ENCODE measurements at places on chromosomes 4 and X.

- no peak for DNase-seq
These were observed 97.2 kb upstream of the FRG1 start for GRCh38 chr4:189843413-189844009.

DNA sequence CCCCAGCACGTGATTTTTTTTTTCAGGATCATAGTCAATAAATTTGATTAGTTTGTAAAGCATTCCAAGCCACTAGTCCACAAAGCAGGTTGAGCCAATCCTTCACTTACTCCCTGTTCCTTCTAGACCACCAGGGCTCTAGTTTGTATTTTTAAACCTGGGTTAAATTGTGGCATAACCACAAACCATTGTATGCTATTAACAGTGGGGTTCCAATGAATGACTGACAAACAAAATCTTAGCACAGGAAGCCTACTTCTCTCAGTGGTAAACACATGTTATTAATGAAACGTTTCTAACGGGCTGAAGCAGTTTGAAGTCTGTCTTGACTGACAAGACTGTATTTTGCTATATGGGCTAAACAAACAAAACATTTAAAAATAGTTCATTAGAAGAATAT, 48.6 kb upstream of the GYPA start:
- no peak for DNase-seq

- DNase-seq, result no peak
These were observed 966 bp downstream of the PDGFC start for GRCh38 chr4:156970501-156971164.

DNA sequence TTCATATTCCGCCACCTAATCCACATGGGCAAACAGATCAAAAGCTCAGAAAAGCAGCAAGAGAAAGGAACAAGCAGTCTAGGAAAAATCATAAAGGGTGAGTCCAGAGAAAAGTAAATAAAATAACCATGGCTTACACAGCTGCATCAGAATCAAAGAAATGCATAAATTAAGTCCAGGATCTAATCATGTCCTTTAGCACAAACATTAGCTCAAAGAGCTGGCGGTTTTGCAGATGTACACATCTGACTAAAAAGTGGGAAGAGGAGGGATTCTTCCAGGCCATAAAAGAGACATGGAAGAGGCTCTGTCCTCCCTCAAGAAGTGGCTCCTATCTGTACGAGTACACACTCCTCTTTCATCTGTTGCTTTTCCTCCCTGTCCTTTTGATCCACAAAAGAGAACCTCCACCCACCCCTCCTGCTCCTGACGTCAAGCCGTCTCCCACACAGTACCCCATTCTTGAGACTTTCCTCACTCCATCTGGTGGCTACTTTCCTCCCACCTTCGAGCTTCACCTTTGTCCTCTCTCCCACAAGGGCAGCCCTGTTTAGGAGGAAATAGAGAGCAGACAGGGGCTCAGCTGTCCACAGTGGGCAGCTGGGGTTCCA, 92.5 kb downstream of the RASL11B start:
- DNase-seq, result no peak

- DNase-seq, result no peak
These were observed 67.0 kb downstream of the NHS start for GRCh38 chrX:17441965-17442364.

GRCh38 chr4:15837591-15837990, 59.5 kb downstream of the CD38 start:
- DNase-seq, result no peak

- DNase-seq, result no peak
These were observed 67.8 kb upstream of the ETNPPL start for GRCh38 chr4:108830509-108831244.

DNA sequence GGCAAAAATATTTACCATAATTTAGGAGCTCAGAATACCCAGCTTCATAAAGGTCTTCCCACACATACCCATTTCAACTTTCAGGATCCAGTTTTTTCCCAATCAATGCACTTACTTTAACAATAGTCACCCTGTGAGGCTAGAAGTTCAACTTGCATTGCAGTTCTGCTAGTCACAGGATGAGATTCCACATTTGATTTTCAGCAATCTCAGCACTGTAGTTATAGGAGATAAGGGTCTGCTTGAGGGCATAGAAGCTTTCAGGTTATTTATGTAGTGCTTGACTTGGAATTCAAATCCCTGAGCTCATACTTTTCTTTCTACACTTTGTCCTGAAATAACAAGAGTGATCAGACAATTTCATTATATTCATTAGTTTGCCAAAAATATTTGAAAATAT, 78.3 kb upstream of the IL2 start:
- no peak for DNase-seq

- DNase-seq, result no peak
These were observed 383 bp downstream of the PCYT1B start for GRCh38 chrX:24646745-24647182.

DNA sequence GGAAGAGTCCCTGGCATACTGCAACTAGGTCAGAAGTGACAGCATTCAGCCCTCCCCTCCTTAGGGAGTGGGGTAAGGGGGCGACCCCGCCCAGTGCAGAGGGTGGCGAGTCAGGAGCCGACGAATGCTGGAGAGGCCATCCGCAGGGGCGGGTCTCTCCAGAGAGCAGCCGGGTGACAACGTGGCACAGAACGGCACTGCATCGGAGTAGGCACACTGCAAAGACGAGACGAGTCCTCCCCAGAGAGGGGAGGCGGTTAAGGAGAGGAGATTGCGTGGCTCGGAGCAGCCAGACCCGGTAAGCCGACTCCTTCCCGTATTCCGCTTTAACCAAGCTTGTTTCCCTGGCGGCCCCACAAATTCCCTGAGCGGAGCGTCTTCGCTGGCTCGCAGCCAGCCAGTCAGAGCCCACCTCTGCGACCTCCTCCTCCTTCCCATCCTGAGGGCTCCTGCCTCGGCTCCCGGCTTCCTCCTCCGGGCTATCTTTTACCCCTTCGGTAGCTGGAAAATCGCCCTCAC, 54.9 kb downstream of the LINC00632 start:
- no peak for DNase-seq

GRCh38 chr4:182604953-182605352, 312.2 kb downstream of the DCTD start:
- DNase-seq, result no peak

DNA sequence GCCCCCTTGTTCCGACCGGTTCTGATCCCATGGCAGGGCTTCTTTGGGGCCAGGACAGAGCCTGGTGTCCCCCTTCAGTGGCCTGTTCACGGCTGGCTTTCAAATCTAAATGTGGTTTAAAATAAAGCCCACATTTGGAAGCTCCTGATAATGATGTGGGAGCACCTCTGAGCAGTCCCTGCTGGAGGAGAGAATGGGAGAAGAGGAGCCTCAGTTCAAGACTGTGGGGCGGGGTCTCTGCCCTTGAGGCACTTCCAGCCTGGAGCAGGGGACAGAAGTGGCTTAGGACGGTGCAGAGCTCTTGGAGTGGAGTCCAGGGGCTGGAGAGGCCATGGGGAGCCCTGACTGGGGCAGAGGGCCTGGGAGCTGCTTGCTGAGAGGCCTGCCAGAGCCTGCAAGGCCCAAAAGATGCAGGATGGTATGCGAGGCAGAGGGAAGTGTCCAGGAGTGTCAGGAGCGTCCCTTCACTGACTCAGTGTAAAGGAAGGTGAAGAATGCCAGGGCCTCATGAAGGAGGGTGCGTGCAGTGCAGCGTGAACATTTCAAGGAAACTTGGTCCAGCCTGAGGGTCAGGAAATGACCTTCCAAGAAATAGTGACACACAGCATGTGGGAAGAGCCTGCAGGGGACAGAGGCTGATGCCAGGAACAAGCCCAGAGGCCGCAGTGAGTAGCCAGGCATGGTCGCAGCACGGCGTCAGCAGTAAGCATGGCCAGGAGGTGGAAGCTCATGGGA, 21.1 kb upstream of the TADA2B start:
- DNase-seq, result no peak

GRCh38 chr4:76953956-76954355, 4.4 kb downstream of the SEPTIN11 start:
- DNase-seq, result no peak

DNA sequence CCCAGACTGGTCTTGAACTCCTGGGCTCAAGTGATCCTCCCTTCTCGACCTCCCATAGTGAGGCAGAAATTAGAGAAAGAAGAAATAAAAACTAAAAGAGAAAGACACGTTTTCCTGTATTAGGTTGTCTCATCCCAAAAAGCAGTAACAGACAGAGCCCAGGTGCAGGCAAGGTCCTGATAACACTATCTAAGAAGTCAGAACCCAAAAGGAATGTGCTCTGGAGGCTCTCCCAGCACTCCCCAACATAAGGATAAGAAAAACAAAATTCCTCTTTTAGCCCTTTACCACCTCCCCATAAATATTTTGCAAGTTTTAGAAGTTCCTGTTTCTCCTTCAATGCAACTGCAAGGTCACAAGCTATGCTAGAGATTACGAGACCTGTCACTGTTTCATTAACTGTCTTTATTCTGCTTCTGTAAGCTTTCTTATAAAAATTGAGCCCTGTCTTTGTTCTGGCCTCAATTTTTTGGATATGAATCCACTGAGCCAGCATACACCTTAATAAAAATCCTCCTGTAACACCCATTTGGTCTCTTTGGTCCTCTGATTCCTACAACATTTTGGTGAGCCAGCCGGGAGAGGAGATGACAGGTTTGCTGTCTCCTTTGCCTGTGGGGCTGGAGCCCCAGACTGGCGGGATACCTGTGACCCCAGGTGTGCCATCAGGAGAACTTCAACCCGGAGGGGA, 25.9 kb downstream of the LIAS start:
- no peak for DNase-seq

DNA sequence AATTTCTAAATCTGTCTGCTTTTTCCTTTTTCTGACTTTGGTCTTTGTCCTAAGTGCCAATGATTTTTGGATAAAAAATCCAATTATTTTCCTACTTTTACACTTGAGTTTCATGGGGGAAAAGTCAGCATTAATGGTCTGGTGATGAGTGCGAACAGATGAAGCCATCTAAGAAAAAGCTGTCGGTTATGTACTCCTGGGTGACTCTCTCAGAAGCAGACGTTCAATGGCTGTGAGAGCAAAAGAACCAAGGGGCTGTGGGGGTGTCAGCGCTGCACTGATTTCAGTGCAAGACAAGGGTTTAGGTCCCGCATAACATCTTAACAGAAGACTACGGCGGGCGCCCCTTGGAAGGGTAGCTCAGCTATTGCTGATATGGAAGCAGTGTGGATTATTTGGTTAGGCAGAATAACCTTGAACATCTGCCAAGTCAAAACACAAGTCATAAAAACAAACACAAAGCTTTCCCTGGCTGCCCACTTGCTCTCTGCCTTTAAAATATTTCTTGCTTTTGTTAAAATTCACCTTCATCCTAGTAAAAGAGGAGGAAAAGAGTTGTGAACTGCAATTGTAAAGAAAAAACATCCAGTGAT, 240.5 kb downstream of the MAML3 start:
- DNase-seq, result no peak

GRCh38 chr4:11470438-11471045, 41.8 kb upstream of the HS3ST1 start:
- no peak for DNase-seq

DNA sequence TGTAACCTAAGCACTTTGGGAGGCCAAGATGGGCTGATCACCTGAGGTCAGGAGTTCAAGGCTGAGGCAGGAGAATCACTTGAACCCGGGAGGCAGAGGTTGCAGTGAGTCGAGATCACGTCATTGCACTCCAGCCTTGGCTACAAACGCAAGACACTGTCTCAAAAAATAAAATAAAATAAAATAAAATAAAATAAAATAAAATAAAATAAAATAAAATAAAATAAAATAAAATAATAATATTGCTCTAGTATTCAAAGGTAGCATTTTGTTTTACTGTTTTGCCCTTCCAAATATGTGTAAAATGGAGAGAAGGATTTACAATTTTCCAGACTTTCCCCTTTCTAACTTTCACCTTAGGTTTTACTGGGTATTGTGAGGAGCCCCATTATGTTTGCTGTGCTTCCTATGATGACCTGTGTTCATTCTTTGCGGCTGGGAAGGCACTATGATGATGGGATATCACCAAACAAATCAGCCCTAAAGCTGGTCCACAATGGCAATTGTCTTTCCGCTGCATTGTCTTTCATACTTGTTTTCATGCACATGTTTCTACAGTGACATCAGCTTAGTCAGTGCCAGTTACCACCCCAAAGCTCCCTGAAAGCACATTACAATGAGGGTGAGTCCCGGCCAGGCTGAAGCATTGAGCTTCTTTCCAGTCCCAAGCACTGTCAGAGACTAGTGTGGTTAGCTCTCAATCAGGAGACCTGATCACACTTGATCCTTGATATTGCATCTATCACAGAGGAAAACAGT, 50.8 kb downstream of the DTHD1 start:
- DNase-seq, result no peak

- DNase-seq, result no peak
These were observed 12.2 kb upstream of the TNIP3 start for GRCh38 chr4:121176082-121176934.

DNA sequence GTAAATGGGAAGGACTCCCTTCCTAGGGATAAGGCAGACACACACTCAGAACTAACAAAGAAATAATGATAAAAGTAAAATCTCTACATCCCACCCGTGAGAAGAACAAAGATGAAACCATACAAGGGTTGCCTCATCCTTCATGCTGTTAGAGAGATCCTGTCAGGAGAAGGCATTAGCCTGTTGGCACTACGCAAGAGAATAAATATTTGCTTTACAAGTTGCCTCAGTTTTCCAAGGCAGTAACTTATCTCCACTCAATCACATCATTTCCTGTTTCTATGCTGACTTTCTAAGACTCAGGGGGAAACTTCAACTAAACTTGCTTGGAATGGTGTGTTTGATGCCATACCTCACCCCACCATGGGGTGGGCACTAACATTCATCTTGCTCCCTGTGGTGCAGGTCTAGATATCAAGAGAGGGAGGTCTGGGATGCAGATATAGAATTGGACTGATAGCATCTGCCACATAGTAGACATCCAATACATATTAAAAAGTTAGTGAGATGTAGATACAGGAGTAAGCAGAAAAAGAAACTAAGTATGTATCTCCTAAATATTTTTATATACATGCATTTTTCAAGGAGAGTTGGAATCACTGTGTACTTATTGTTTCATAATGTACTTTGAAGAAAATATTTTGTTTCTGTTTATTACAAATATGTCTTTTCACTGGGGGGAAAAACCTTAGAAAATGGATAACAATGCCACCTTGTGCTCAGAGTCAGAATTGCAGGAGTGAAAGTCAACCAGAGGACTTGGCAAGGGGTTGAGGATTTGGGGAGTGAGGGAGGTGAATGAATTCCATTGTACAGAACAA, 57.2 kb upstream of the BEX4 start:
- no peak for DNase-seq

Measured in HuH-7.5 (cell line).